ENCODE measurements at places on chromosomes 2 and 18. TPM values are rescaled to one million over a fixed set of nuclear protein-coding genes. Genes with fewer than 3 reads are reported as not detected.

The AP1S3 gene
- 0.99 TPM for total RNA-seq

DNA sequence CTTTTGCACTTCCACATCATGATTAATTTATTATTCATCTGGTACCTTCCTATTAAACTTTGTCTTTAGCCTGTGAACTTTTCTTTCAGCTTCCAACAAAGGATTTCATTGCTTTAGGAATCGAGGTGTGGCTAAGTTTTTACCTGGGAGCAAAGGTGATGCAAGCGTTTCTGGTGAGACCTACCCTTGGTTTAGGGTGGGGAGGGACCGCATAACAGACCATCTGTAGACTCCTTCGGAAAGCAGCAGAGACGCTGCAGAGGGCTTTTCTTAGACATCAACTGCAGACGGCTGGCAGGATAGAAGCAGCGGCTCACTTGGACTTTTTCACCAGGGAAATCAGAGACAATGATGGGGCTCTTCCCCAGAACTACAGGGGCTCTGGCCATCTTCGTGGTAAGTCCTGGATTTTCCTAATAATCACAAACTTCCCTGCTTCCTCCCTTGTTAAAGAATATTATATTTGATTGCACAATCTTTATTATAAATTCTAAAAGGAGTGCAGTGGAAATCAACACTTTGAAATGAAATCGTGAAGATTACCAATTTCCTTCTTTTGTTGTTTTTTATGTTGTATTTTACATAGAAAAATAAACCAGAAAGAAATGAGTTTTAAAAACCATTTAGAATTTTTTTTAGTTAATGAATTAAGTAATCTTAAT is at the start of gene DSG3:
Gene DSG3, plus strand, starts transcription at position 212 of the 662 bp plus-strand sequence. Its CDS starts 137 bp downstream, at position 349.
- no peak within 1 kb of the TSS for H3K27ac ChIP-seq
- no peaks in the 10 kb centered on the region for H3K4me1 ChIP-seq
- no peak within 1 kb of the TSS for H3K4me3 ChIP-seq
- H3K36me3 ChIP-seq, result no peaks in the 10 kb centered on the region

- H3K4me3 ChIP-seq, result no peak overlapping the region
- H3K27ac ChIP-seq, result no peak overlapping the region
- no peaks in the 10 kb centered on the region for H3K4me1 ChIP-seq
Measured at GRCh38 chr2:136059036-136059472, 58.9 kb downstream of the CXCR4 start.

GRCh38 chr18:40431071-40431985 is 1523.7 kb upstream of the PIK3C3 start:
- no peaks in the 10 kb centered on the region for H3K27me3 ChIP-seq
- no peak overlapping the region for H3K27ac ChIP-seq
- DNase-seq, result no peak
- H3K4me3 ChIP-seq, result no peak overlapping the region
- H3K36me3 ChIP-seq, result no peaks in the 10 kb centered on the region
- H3K4me1 ChIP-seq, result peaks cover 9% of the 10 kb centered on the region

DNA sequence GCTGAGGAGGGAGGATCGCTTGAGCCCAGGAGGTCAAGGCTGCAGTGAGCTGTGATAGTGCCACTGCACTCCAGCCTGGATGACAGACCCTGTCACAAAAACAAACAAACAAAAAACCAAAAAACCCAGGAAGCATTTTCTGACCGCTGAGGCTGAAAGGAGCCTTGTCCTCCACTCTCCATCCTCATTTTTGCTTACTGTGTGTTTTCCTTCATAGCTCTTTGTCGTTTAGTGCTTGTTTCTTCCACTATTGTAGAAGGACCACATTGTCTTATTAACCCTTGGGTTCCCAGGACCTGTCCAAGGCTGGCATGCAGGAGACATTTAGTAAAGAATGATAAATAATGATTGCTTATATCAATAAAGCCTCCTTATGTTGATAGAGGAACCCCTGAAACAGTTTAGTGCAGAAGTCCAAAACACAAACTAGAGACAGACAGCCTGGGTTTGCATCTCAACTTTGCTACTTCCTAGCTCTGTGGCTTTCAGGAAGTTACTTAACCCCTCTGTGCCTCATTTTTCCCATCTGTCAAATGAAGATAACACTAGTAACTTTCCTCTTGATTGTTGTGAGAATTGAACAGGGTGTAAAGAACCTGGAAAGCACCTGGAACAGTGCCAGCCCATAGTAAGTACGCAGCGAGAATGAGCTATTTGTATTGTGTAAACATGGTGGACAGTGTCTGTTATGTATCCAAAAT is 126.0 kb downstream of the LPIN1 start:
- H3K27me3 ChIP-seq, result no peaks in the 10 kb centered on the region
- no peaks in the 10 kb centered on the region for H3K36me3 ChIP-seq
- H3K27ac ChIP-seq, result no peak overlapping the region
- DNase-seq, result no peak
- no peak overlapping the region for H3K4me3 ChIP-seq
- H3K4me1 ChIP-seq, result peaks cover 6% of the 10 kb centered on the region

GRCh38 chr2:171479154-171479814 is 43.0 kb upstream of the CYBRD1 start:
- H3K4me3 ChIP-seq, result no peak overlapping the region
- peaks cover 5% of the 10 kb centered on the region for H3K36me3 ChIP-seq
- no peak overlapping the region for H3K27ac ChIP-seq
- H3K4me1 ChIP-seq, result peaks cover 5% of the 10 kb centered on the region

GRCh38 chr2:84880395-84880644 is 564 bp downstream of the TRABD2A start:
- no peak overlapping the region for H3K27ac ChIP-seq
- DNase-seq, result no peak
- H3K27me3 ChIP-seq, result peaks cover 26% of the 10 kb centered on the region
- peak overlapping the region; percentile 51 for H3K4me3 ChIP-seq

- H3K4me3 ChIP-seq, result no peak overlapping the region
- no peak for DNase-seq
- H3K27me3 ChIP-seq, result no peaks in the 10 kb centered on the region
- H3K27ac ChIP-seq, result no peak overlapping the region
- H3K36me3 ChIP-seq, result no peaks in the 10 kb centered on the region
Measured at GRCh38 chr2:166417669-166418068, 41.9 kb upstream of the SCN9A start.

GRCh38 chr2:45248214-45248613 is 239.0 kb upstream of the SIX2 start:
- DNase-seq, result no peak
- no peaks in the 10 kb centered on the region for H3K4me1 ChIP-seq
- H3K27me3 ChIP-seq, result no peaks in the 10 kb centered on the region
- no peak overlapping the region for H3K4me3 ChIP-seq
- H3K27ac ChIP-seq, result no peak overlapping the region
- H3K36me3 ChIP-seq, result no peaks in the 10 kb centered on the region

The SPATA3 gene
- total RNA-seq, result not detected

DNA sequence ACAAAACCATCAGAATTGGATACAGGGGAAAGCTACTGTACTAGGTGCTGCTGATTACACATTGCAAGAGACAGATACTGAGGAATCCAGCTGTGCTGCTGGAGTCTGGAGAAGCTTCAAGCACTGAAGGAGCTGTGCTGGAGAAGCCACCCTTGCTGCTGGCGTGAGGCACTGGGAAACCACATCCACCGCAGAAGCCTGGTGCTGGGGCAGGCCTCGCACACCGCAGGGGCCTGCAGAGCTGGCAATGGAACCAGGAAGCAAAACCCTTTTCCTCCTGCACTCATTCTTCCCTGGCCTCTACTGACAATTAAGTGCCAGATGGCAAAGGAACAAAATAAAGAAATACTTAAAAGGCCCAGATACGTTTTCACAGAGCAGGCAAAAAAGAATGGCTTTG is 94.4 kb upstream of the MSH6 start:
- H3K4me3 ChIP-seq, result no peak overlapping the region
- no peak for DNase-seq
- no peaks in the 10 kb centered on the region for H3K36me3 ChIP-seq
- no peak overlapping the region for H3K27ac ChIP-seq

DNA sequence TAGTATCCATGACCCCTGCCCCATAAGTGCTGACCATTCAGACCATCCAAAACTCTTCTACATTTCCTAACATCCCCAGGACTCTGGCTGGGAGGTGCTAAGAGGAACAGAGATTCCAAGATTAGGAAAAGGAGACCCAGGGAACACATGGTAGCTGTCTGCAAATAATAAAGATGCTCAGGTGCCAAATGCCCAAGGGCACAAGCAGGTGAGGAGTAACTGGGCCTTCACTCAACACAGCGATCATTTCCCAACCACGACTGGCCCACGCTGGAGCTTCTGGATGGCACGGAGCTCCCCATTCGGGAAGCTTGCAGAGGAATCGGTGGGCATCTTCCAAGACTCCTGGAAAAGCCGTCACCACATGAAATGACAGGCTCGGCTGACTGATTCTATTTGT is 255.9 kb upstream of the SMIM21 start:
- H3K27ac ChIP-seq, result no peak overlapping the region
- no peak for DNase-seq
- H3K27me3 ChIP-seq, result no peaks in the 10 kb centered on the region
- peaks cover 31% of the 10 kb centered on the region for H3K4me1 ChIP-seq
- no peaks in the 10 kb centered on the region for H3K36me3 ChIP-seq

DNA sequence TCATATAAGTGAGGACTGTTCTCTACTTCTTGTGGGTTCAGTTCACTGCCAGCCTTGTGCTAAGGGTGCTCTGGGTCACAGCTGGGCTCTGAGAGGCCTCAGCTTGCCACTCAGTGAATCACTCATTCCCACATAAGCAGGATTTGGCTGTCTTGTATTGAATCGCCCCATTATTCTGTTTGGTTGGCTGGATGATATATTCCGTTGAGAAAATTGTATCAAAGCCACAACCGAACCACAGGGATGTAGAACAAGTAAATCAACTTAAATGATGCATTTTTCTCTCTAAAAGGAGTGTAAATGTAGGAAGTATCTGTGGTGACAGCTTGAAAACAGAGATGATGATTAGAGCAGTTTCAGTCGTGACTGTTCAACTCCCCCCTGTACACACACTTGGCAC is 39.6 kb downstream of the TTC39C start:
- H3K36me3 ChIP-seq, result no peaks in the 10 kb centered on the region
- no peaks in the 10 kb centered on the region for H3K4me1 ChIP-seq
- peak overlapping the region; percentile 5 for H3K27ac ChIP-seq
- no peak for DNase-seq
- H3K27me3 ChIP-seq, result no peaks in the 10 kb centered on the region

- DNase-seq, result peak; percentile 73
- H3K27me3 ChIP-seq, result no peaks in the 10 kb centered on the region
- H3K4me1 ChIP-seq, result peaks cover 11% of the 10 kb centered on the region
- H3K27ac ChIP-seq, result no peak overlapping the region
Measured at GRCh38 chr2:54708584-54709335, 14.7 kb upstream of the EML6 start.

The AAK1 gene
- 20.7 TPM for total RNA-seq

DNA sequence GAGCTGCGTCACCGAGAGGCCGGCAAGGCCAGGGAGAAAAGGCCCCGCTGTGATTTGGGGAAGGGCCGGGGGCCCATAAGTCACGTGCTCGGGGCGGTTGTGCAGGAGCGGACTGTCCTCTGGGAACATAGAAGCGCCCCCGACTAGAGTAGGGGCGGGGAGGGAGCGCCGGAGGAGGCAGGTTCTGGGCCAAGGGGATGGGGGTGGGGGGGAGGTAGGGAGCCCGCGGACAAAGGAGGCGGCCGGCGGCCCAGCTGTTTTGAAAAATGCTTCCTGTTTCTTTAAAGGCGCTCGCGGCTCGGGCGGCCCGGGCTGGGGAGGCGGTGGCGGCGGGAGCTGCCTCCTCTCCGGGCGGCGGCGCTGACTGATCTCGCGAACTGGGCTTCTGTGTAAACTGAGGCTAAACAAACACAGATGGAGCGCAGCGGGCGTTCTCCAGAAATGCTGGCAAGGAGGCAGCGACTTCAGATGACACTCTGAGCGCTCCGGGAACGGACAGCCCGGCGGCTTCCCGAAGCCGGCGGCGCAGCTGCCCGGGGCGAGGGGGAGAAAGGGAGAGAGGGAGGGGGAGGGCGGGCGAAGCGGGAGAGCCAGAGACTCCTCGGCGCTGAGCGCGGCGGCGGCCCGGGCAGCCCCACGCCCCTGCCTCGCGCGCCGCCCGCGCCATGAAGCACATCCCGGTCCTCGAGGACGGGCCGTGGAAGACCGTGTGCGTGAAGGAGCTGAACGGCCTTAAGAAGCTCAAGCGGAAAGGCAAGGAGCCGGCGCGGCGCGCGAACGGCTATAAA is at the start of gene ATOH8:
Gene ATOH8, plus strand, starts transcription at position 467 of the 788 bp plus-strand sequence. Its CDS starts 199 bp downstream, at position 666.
- no peaks in the 10 kb centered on the region for H3K27me3 ChIP-seq
- peak within 1 kb of the TSS; percentile 74 for H3K27ac ChIP-seq
- peak within 1 kb of the TSS; percentile 57 for H3K4me3 ChIP-seq
- peaks cover 81% of the 10 kb centered on the region for H3K4me1 ChIP-seq

The IAH1 gene
- 94.9 TPM for total RNA-seq

The SCN7A gene
- 117 TPM for total RNA-seq

DNA sequence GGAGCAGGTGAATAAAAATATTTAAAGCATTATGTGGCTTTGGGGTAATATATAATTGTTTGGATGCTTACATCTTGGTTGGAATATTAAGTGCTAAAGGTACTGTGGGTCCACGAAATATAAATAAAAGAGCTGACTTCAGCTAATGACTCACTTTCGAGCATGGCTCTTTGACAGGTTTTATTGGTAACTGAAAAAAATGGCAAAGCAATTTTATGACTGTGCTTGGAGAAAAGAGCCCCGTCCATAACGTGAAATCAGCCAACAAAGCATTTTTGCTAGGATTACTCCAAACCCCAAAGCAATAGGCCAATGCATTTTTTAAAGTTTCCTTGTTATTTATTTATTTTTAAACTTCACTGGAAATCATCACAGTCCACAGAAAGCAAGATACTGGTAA is 397.2 kb upstream of the CDH19 start:
- no peaks in the 10 kb centered on the region for H3K36me3 ChIP-seq
- DNase-seq, result no peak
- H3K27me3 ChIP-seq, result no peaks in the 10 kb centered on the region
- H3K27ac ChIP-seq, result no peak overlapping the region
- no peak overlapping the region for H3K4me3 ChIP-seq
- no peaks in the 10 kb centered on the region for H3K4me1 ChIP-seq

DNA sequence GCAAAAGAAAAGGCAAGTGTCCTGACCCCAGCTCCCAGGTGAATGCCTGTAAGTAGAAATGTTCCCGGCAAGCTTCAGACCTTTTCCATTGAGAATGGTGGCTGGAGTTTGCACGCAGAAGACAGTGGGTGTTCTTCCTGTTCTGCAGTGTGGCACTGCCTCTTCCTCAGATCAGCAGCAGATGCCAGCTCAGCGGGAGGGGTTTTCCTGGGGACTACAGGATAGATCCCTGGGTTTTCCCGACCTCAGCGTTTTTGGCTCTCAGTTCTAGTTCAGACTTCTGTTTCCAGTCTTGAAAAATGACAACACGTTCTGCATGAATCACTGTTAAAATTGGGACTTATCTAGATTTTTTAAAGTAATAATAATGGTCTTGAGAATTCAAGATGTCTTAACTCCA is 39.2 kb downstream of the GRHL1 start:
- DNase-seq, result no peak
- no peak overlapping the region for H3K27ac ChIP-seq
- no peaks in the 10 kb centered on the region for H3K36me3 ChIP-seq

The MC5R gene
- total RNA-seq, result not detected

- H3K4me3 ChIP-seq, result no peak overlapping the region
- H3K27me3 ChIP-seq, result no peaks in the 10 kb centered on the region
- no peak overlapping the region for H3K27ac ChIP-seq
- no peak for DNase-seq
- no peaks in the 10 kb centered on the region for H3K36me3 ChIP-seq
Measured at GRCh38 chr2:147543056-147543455, 301.8 kb upstream of the ACVR2A start.

The EMILIN1 gene
- 156 TPM for total RNA-seq

GRCh38 chr2:190809139-190809764 is 71.4 kb upstream of the GLS start:
- H3K36me3 ChIP-seq, result no peaks in the 10 kb centered on the region
- DNase-seq, result no peak
- H3K27ac ChIP-seq, result no peak overlapping the region
- H3K4me3 ChIP-seq, result no peak overlapping the region
